Tongue (tissue), 3 donors: ENCODE measurements at places on chromosomes 6 and 20.

GRCh38 chr6:159431750-159432149 lies 261.3 kb downstream of the SOD2 start:
- DNase-seq = no peak

- DNase-seq = no peak
Observed at GRCh38 chr6:32173051-32173727, 2.7 kb downstream of the AGPAT1 start.

- DNase-seq = no peak
Observed at GRCh38 chr20:10731190-10731965, 57.6 kb upstream of the JAG1 start.

DNA sequence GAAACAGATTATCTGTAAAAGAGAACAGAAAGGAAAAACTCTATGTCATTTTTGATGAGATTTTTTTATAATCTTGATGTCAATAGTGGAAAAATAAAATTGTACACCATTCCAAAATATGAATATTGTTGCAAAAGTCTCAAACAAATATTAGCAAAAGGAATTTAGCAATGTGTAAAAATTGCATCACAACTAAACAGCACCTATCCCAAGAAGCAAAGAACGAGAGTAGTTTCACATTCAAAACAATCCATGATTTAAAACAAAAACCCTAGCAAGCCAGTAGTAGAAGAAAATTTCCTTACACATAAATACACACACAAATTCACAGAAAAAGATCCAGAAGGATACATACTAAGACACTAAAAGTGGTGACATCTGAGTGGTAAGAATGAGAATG lies 38.4 kb downstream of the LCA5 start:
- DNase-seq = no peak
